ENCODE measurements at places on chromosomes 2 and 18.

DNA sequence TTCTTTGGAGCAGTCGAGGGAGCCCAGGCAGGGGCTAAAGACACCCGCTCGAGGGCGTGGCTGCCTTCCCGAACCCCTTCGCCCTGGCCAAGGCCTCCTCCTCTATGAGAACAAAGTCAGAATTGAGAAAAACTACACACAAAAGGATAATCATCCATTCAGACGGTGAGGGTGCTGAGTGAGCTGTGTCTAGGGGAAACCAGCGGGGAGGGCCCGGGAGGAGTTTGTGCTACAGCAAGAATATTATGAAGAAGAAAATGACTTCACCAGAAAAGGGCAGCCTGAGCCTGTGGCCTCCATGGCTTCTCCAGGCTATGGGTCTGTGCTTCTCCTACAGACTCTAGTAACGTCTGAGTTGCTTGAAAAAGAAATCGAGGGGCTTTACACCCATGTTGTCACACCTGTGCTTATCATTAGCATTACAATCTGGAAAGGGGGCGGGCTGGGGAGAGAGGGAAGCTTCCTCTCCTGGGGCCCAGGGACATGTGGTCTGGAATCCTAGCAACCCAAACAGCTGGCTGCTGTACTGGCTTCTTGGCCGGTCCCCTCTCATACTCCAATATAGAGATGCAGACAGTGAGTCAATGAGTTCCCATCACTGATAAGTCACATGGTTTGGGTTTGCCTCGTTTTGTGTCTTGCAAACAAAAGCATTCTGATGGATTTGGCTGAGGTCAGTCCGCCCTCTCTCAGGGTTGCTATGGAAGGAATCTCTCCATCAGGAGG, 52.0 kb upstream of the ARL4C start:
- no peak for DNase-seq

GRCh38 chr2:219441451-219442255, 7.0 kb downstream of the SPEG start:
- DNase-seq: no peak

DNA sequence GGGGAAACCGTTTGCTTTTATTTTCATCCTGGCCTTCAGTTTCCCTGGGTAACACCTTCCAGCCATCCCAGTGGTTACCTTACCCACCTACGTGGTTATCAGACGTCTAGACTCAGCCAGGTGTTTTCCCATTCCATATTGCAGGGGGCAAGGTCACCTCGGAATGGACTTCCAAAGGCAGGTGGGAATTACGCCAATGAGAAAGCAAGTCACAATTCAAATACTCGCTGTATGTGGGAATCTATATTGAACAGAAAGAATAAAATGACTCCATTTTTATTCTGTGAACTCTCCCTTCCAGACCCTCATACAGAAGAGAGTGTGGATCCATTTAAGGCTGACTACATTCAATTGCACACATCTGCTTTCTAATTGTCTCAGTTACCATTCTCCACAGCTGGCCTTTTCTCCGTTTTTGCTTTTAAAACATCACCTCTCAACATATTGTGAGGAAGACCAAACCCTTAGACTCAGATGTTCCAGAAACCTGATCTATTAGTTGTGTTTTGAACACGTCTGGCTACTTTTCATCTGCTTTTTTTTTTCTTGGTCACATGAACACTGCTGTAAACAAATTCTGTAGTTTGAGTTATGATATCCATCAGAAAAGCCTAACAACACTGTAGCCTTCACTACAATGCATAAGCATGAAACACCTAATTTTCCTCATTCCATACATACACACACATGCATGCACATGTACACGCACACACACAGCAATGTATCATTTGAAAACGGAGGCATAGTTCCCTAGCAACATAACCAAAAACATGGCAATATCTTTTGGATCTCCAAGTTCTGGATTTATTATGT, 59.8 kb downstream of the BCL2 start:
- DNase-seq: no peak

GRCh38 chr2:69805887-69806286, 23.6 kb upstream of the GMCL1 start:
- no peak for DNase-seq

- no peak for DNase-seq
Observed at GRCh38 chr2:23510471-23510870, 125.5 kb downstream of the KLHL29 start.

GRCh38 chr2:132374961-132375360, 41.6 kb upstream of the GPR39 start:
- DNase-seq: no peak

DNA sequence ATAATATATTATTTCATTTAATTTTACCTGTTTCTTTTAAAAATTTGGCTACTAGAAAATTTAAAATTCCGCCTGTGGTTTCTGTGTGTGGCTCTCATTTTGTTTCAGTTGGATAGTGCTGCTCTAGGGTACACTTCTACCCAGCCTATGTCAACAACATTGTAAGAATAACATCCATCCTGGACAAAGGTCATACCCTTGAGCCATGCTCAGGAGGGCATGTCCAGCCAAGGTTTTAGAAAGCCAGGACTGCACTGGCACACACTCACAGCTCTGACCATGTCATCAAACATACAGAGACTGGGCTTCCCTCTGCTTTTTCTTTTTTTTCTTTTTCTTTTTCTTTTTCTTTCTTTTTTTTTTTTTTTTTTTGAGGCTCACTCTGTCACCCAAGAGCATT, 96.1 kb downstream of the CTIF start:
- DNase-seq: no peak

GRCh38 chr2:240816584-240817495, 3.2 kb downstream of the KIF1A start:
- no peak for DNase-seq

DNA sequence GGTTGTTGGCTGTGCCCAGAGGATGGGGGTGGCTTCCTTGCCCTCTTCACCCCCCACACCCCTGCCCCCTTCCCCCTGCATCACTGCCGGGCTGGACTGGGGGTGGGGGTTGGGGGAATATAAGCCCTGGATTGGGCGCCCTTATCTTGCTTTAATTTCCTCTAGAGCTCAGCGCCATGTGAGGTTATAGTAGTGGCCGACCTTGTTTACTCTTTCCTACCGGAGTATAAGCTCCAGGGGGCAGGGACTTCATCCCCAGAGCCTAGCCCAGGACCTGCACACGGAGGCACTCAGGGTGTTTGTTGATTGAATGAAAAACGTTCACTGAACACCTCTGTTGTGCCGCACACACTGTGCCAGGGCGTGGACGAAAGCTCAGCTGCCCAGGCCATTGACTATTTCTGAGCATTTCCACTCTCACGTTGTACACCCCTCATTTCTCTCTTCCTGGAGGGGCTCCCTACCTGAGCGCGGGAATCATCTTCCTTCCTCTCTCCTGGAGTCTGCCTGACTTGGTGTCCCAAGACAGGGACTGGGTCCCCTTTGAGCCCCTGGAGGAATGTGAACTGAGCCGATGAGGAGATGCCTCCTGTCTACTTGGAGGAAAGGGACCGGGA, 9.3 kb upstream of the SPATA3 start:
- DNase-seq: no peak

DNA sequence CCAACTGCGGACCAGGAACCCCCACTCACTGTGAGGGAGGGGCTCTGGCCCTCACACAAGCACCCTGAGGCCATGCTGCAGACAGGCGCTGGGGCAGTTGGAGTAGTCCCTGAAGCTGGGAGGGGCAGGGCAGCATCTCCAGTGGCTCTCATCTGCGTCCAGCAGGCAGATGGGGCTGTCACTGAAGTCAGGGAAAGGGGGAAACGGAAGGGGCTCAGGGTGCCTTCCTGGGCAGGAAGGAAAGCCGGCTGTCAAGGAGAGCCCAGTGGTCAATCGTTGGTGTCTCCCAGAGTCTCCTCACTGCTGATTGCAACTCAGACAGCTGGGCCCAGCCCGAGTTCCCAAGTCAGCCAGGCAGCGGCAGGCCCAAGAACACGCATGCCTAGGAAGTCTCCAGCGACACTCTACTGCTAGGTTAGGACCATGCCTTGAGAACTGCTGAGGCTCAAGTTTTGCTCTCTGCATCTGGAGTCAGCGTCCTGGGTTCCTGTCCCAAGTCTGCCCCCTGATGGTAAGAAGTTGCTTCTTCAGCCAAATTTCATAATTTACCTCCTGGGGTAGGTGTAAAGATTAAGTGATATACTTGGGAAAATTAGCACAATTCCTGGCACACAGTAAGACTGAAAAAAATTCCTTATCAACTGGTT, 27.4 kb upstream of the NMUR1 start:
- DNase-seq: peak; percentile 53

- DNase-seq: no peak
Observed at GRCh38 chr18:44156776-44157335, 523.8 kb upstream of the SETBP1 start.

DNA sequence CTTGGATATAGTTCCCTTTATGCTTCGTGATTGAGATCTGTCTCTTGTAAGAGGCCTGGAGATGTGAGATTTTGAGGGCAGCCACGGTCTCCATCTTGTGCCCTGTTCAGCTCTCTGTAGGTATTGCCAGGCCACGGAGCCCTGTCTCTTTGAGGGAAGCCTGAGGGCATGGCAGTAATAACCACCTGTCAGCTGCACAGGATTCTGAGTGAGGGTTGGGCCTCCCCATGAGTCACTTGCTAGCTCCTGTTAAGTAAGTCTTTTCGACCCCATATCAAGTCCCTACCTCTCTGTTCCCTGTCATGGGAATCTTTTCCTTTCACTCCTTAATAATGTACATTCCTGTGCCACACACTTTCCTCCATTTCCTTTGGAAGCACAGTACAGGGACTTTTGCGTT, 20.4 kb downstream of the LYPD6B start:
- DNase-seq: no peak

DNA sequence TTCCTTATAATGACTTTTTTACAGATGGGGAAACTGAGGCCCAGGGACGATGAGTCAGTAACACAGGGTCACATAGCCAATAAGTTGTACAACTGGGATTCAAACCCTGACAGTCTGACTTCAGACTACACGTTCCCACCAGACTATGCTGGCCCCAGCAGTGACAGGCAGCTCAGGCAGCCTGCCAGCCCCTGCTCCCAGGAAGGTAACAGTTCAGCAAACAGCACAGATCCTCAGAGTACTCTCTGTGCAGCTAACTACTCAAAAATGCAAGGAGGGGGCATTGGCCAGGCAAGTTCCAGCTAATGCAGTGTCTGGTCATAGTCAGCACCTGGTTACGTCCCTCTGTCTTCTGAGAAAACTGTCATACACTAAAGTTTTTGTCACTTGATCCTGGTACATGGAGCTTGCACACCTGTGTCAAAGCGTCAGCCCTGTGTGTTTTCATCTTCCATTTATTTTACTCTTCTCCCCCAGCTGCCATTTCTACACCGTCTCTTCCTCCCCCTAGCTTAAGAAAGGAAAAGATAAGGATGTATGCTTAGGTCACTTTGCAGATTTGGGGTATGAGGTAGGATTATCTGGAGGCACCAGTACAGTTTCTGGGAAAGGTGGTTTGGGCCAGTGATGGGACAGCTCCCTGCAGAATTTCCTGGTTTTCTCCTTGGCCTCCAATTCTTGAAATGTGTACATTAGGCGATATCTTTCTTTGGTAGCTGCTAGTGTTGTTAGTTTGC, 4.5 kb downstream of the SMARCAL1 start:
- no peak for DNase-seq

DNA sequence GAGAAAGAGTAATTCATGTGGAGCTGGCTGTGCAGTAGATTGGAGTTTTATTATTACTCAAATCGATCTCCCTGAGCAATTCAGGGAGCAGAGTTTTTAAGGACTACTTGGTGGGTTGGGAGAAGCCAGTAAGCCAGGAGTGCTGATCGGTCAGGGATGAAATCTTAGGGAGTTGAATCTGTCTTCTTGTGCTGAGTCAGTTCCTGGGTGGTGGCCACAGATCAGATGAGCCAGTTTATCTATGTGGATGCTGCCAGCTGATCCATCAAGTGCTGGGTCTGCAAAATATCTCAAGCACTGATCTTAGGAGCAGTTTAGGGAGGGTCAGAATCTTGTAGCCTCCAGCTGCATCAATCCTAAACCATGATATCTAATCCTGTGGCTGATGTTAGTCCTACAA, 17.0 kb upstream of the UGT1A8 start:
- DNase-seq: no peak

GRCh38 chr2:61910603-61911002, 5.1 kb downstream of the COMMD1 start:
- DNase-seq: no peak

DNA sequence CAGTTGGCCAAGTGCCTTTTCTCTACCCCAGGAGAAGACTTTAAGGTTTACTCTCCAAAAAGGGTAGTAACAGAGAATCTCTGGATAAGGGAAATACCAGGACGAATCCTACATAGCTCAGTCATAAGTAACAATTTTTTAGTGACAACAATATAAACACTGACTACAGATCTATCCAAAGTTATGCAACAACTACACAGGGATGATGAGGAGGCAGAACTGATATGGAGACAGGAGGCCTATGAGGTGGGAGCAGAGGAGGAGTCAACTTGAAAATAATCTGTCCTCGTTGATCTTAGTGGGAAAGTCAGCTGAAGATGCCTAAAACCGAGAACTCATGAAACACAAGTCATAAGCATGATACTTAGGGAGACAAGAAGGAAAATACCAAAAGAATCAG, 40.2 kb downstream of the SLC35F5 start:
- DNase-seq: no peak

- no peak for DNase-seq
Observed at GRCh38 chr2:189498205-189498604, 56.9 kb downstream of the WDR75 start.

DNA sequence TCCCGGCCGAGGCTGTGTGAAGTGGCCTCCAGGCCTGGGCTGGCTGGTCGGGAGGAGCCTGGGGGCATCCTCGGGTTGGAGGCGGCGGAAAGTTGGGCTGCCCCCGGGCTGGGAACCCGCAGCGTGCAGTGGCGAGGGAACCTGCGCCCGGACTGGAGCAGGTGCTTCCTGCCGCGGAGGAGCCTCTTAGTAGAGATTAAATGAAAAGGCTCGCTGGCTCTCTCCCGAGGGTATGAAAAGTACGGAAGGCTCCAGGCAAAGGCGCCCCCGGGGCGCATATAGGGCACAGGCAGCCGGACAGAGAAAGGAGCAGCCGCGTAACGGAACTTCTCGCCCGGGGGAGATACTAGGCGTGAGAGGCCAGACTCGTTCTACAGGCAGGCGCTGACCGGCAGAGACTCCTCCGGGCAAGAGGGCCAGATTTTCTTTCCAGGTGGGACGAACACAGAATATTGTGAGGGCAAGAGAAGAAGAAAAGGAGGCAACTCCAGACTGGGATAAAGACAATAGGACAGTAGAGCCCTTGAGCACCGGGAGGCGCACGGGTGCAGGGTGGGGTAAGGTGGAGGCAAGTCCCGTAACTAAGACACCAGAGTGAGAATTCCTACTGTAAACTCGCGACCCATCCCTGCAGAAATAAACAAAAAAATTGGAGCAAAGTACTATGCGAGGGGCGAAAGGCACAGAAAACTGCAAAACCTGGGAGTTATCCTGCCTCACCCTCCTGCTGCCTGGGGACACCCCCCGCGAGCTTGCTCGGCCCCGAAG, 816 bp downstream of the CDH2 start:
- DNase-seq: no peak

GRCh38 chr2:85073033-85073432, 60.2 kb upstream of the TCF7L1 start:
- DNase-seq: no peak

DNA sequence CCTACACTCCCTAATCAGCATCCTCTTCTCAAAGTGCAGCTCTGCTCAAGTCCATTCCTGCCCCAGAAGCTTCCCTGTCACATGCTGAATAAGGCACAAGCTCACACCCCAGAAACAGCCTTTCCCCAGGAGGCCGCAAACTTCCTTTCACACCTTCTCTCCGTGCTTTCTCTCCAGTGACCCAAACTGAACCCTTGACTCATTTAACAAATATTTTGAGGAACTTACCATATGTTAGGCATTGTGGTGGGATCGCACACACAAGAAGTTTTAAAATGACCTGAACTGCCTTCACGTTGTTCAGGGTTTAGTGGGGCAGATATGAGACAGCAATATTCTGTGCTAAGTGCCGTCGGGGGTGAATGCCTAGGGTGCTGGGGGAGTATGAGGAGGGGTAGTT, 161.3 kb downstream of the INSIG2 start:
- no peak for DNase-seq
